ENCODE measurements at places on chromosomes 5 and 9.

- DNase-seq = no peak
Observed at GRCh38 chr9:136332482-136332983, 5.2 kb downstream of the GPSM1 start.

DNA sequence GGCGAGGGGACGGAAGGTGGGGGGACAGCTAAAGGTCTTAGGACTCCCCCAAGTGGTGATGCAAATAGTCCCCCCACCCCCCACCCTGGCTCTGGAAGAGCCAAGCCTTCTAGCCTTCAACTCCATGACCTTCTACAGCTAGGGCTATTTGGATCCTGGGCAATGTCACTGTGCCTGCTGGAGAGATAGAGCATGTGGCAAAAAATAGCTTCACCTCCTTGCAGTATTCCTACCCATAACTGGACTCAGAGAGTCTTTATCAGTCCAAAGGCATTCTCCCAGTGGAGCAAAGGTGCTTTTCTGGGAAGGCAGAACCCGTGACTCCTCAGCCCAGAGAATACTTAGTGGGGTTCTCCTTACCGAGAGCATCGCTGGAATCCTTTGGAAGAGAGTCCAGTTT is 48.9 kb upstream of the PPARGC1B start:
- no peak for DNase-seq

- DNase-seq = no peak
Observed at GRCh38 chr5:10403829-10404228, 37.9 kb upstream of the ROPN1L start.

- peak; percentile 40 for DNase-seq
Observed at GRCh38 chr5:84384604-84385575, at the start of gene EDIL3. Gene EDIL3 (minus strand): TSS chr5:84384880. CDS start chr5:84384374, 506 bp downstream.

DNA sequence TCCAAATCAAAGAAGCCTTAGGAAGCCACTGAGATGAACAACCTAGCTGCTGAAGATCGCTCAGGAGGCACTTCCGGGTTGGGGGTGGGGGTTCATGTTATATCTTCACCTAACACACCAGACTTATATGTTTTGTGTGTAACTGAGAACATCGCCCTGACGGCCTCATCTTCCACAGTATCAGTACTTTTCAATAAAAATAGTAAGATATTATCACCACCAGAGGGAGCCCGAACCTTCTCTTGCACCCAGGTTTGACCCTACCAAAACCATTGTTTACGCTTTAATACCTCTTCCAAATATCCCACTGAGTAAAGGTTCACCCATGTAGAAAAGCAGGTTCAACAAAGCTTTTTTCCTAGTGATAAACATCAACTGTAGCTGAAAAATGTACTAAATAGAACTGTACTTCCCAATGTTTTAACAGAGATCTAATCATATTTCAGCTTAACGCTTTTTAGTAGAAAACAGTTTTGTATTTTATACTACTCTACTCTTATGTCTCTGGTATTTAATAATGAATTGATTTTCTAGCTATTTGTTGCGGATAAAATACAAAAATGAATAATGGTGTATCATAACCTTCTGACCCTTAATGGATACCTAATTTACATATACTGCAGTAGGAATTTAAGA is 244.0 kb downstream of the EPB41L4A start:
- peak; percentile 59 for DNase-seq

DNA sequence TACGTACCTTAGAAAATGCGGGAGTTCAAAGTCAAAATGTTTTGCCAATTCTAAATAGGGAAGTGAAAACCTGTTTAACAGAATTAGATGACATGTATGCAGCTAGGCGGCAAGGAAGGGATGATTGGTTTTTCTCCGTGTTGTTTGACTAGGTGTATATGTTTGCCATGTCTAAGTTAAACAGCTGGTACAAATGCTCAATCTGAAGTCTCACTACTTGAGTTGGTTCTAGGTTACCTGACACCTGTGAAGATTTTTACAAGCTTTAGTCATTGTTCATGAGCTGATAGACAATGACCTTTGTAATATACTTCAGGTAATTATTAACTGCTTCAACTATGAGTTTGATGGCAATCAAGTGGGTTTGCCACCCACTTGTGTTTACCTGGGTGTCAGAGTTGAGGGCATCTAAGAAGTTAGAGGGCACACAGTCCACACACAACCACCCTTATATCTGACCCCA is 74.3 kb downstream of the SLC44A1 start:
- no peak for DNase-seq

Measured in AG20443 (cell line).